ENCODE measurements at places on chromosomes 2 and 18. TPM values are rescaled to one million over a fixed set of nuclear protein-coding genes. Genes with fewer than 3 reads are reported as not detected.
A peak's percentile ranks its signal among the peaks of the same experiment; 100 is the strongest.

The RAB6C gene
- 1.2 TPM for total RNA-seq

- DNase-seq = no peak
Observed at GRCh38 chr2:136024616-136025015, 39.2 kb upstream of the DARS1 start.

GRCh38 chr2:160506371-160507045 is 12.9 kb upstream of the RBMS1 start:
- DNase-seq = no peak

The RAB6D gene
- 0.36 TPM for total RNA-seq

GRCh38 chr2:47784352-47784851 is 1.5 kb downstream of the MSH6 start:
- DNase-seq = no peak

DNA sequence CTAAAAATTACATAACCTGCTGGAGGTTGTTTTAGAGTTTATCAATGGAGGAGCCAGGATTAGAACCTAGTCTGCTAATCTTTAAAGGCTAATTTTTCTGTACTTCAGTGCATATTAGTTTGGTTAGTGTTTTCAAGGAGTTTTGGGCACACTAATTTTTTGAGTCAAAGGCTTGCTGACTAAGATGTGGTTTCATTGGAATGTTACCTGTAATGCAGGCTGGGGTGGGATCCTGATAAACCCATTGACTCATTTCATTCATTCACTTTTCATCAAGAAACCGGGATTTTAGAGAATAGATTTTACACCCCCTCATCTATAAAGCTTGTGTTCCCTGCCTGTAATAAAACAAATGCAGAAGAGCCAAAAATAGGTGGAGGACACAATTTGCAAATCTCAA is 91.9 kb upstream of the IL1R2 start:
- no peak for DNase-seq

- DNase-seq = no peak
Observed at GRCh38 chr2:120206022-120206581, 17.1 kb downstream of the TMEM185B start.

- no peak for DNase-seq
Observed at GRCh38 chr2:199987586-199987985, 32.2 kb downstream of the MAIP1 start.

DNA sequence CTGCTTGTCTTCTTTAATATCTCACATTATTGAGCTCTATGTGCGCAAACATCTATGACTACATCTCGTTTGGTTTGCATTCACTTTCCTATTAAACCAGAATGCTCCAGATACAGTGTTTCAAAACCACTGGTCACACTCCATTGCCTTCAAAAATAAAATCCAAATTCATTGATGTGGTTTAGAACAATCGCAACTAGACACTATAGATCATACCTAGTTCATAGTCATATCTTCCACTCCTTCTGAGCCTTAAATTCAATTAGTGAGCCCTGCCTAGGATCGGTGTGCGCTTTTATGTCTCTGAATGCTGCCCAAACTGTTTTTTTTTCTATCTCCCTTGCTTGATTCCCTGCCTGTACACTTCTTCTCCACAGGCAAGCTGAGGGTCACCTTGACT is 238.5 kb upstream of the RGPD4 start:
- DNase-seq = no peak

DNA sequence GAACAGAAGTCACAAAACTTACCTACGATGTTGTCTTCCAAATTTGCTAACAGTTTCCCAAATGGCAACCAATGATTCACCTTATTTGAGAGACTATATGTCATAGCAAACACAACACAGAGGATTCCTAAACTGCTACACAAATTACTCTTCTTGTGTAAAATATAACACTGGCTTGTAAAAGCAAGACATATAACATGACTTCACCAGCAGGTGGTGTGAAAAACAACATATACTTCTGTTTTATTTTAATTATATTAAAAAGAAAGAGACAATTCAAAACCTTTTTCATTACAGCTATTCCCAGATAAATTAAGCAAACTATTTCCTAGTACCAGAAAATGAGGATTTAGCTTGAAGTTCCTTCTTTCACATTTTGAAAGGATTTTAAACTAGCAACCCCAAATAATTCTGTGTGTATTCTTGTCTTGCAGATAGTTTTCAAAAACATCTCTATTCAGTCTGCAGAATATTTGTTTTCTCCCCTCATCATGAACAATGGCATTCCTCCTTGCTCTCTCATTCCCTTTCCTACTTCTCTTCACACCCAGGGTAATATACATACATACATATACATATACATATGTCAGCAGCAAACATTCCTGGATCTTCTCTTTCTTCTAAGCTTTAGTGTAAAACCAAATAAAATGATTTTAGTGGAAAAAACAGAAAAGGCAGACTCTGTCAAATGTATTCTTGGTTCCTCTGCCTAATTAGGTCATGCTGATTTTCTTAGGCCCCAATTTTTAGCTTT is 62.1 kb downstream of the SCN3A start:
- DNase-seq = no peak

DNA sequence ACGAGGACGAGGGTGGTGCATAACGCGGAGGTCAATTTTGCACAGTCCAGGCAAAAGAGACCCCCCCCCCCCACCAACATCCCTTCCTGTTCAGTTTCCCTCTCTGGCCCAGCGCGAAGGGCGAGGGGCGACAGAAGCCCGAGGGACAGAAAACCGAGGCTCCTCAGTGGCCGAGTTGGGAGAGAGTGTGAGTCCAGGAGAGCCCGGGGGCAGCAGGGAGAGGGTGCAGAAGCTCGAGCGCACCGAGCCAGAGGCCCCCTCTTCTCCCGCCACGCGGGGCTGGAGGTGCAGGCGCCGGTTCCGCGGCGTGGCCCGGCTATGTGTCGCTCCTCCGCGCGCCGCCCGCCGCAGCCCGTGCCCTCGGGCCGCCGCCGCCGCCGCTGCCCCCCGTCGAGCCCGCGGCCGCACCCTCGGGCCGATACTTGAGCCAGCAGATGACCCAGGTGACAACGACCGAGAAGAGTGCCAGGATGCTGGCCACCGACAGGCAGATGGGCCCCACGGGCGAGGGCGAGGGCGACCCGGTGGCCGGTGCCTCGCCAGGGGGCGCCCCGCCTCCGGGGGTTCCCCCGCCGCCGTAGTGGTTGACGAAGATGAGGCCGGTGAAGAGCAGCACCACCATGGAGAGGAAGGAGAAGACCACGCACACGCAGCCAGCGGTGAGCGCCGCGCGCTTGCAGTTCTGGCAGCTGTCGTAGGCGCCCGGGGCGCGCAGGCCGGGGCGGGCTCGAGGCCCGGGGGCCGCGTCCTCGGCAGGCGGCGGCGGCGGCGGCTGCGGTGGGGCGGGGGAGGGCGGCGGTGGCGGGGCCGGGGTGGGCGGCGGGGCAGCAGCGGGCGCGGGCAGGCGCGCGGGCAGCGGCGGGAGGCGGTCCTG is 20.2 kb upstream of the PAX3 start:
- DNase-seq = peak; percentile 31

GRCh38 chr18:49028091-49028490 is 77.3 kb upstream of the SMAD7 start:
- DNase-seq = no peak

- DNase-seq = no peak
Observed at GRCh38 chr2:168697668-168698121, 104.7 kb upstream of the NOSTRIN start.

DNA sequence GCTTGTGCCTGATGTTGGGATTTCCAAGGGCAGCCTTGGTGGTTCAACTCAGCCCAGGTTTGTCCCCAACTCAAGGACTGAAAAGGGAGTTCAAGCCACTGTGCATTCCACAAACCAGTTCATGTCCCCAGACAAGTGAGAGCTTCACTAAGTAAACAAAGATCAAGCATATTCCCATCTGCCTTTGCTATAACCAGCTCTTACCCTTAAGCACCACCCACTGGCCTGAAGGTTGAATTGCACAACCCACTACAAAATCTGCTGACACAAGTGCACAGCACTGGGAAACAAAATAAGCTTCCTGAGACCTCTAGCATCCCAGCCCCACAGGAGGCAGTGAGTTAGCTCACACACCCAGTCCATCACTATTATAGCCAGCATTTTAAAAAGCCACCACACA is 516.7 kb downstream of the NR4A2 start:
- no peak for DNase-seq

The HOXD12 gene
- total RNA-seq = not detected

The GPR45 gene
- total RNA-seq = 1.5 TPM

GRCh38 chr2:234702731-234703225 is 205.9 kb upstream of the ARL4C start:
- DNase-seq = no peak

GRCh38 chr2:196075196-196075595 is 6.6 kb upstream of the DNAH7 start:
- DNase-seq = no peak

DNA sequence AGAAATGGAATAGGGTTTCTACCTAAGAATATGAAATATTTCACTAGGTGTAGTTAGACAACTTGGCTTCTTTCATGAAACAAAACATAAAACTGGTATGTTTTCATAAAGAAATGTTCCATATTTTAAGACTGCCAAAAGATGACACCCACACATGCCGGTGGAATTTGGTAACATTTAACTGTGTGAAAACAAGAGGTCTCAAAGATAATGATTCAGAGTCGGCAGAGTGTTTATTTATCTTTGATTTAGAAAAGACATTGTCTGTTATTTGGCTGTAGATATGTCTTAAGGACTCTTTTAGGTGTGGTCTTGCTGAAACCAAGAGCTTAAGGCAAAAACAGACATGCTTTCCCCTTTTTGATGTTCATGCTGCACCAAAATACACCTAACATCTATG is 63.5 kb upstream of the FN1 start:
- DNase-seq = no peak

The LRP1B gene
- total RNA-seq = 55.0 TPM

DNA sequence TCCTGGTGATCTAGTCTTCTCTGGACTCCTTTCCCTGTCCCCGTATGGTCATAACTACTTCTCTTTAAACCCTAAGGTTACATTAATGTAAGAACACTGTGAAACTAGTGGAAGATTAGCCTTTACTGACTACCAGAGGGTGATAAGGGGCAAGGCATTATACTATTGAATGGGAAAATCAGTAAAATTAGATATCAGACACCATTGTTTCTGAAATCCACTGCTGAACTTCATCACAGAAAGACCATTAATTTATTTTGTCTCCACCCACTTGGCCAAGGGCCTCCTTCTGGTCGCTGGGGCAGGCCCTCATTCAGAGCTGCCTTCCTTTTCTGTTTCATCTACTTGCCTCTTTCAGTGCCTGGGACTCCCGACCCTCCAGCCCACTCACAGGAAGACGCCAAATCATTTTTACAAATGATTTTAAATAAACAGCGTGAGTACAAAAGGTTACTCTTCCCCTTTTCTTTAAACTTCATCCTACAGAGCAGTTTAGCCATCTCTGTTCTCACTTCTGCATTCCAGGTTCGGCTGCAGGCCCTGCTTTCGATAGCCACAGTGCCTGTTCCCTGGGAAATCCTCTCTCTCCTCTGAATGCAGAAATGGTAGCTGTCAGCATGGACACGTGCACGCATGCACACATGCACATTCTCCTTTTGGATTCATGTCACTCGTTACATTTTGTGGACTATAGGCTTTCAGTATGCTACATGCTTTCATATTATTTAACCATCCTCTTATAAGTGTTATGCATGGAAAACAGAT is 70.3 kb upstream of the DOCK10 start:
- no peak for DNase-seq

The ALKAL2 gene
- 2.4 TPM for total RNA-seq

The PAX8 gene
- total RNA-seq = not detected

- DNase-seq = no peak
Observed at GRCh38 chr18:63817441-63818051, 42.3 kb downstream of the SERPINB7 start.

DNA sequence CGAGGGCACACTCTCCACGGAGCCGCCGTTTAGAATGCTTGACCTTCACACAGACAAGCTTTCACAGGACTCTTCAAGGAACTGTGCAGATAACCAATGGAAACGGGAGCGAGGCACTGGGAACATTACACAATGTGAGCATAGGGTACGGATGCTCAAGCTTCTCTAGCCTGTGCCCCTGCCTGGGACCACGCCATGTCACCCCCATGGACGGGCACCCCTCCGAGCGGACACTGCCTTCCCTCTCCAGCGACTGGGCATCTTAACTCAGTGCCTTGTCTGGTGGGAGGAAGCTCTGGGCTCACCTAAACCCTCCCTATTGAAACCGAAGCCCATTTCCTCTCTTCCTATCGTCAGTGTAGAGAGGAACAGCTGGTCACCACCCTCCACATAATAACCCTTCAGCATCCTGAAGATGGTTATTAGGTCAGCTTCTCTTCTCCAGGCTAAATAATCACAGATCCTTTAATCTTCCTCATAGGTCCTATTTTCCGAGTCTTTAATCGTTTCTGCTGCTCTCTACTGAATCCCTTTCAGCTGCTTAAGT is 626.7 kb downstream of the GALR1 start:
- no peak for DNase-seq

The HOXD13 gene
- total RNA-seq = not detected

DNA sequence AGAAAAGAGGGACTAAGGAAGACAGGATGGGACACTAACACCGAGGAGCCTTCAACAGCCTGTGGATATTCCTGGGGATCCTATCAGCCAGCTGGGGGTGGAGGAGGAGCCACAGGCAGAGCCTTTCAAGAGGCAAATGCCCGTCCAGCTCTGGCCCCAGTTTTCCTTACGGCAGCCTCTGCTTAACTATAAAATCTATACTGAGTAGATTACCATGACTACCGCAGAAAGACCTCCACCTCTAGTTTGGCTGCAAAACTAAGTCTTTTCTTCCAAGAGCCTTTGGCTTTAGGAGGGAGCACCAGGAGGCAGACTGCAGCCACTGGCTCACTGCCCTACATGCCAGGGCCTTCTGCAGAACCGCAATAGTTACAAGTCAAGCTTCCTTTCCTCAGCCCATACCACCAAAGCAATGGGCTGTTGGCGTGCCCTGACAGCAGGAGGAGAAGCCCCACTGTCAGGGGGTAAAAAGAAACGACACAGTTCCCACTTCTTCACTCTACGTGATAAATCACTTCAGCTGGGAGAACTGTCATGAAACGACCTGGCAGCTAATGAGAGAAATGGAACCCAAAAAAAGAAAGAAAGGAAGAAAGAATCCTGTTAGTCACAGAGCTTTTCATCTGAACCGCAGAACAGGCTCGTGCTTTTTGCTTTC is 25.1 kb upstream of the CREB1 start:
- peak; percentile 32 for DNase-seq

- no peak for DNase-seq
Observed at GRCh38 chr2:122129399-122129798, 373.9 kb downstream of the TSN start.

The CYP26B1 gene
- total RNA-seq = 47.5 TPM

- no peak for DNase-seq
Observed at GRCh38 chr2:120704696-120705095, 31.0 kb upstream of the GLI2 start.

The MOGAT1 gene
- not detected for total RNA-seq

DNA sequence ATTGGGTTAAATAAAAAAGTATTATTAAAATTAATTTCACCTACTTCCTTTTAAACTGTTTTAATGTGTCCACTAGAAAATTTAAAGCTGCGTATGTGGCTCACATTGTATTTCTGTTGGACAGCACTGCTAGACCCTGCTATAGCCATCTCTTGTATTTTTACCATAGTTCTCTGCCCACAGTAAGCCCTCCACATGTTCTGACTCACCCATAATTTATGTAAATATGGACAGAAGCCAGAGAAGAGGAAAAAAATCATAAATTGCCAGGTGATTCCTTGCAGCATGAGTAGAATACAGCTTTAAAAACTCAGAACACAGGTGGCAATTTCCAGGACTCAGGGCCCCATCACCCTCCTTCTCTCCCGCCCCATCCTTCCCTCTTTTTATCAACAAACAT is 142.4 kb upstream of the MEX3C start:
- DNase-seq = no peak

- DNase-seq = no peak
Observed at GRCh38 chr2:182610231-182610630, 105.8 kb upstream of the DNAJC10 start.

The VIT gene
- total RNA-seq = 3.4 TPM

The SOWAHC gene
- total RNA-seq = 20.6 TPM

Data from cerebellum (tissue), 4 donors.